CD4-positive, CD25-positive, alpha-beta regulatory T cell (primary cell): ENCODE measurements at places on chromosomes 7 and 10. TPM values are rescaled to one million over a fixed set of nuclear protein-coding genes. Genes with fewer than 3 reads are reported as not detected.

DNA sequence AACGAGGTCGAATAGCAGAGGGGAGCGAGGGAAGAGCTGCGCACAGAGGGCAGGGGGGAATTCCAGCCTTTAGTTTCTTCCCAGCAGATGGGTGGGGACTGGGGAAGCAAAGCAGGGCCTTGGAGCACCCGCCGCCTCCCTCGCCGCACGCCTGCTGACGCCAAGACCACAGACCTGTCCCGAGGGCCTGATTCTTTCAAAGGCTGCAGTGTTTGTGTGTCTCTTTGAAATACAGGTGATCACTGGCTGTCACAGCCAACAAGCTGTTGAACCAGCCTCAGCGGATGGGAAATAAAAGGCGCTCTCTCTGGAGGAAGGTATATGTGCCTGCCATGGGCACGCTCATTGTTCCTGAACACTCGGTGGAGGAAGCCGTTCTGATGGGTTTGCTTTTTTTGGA lies 119.3 kb downstream of the FAM53B start:
- DNase-seq, result no peak
- no peak overlapping the region for H3K4me3 ChIP-seq
- H3K27ac ChIP-seq, result no peak overlapping the region
- H3K27me3 ChIP-seq, result no peaks in the 10 kb centered on the region
- peaks cover 21% of the 10 kb centered on the region for H3K36me3 ChIP-seq

- H3K4me3 ChIP-seq, result no peak overlapping the region
- peak overlapping the region; percentile 50 for H3K27ac ChIP-seq
- no peaks in the 10 kb centered on the region for H3K36me3 ChIP-seq
- H3K4me1 ChIP-seq, result peaks cover 7% of the 10 kb centered on the region
- peak; percentile 54 for DNase-seq
- H3K27me3 ChIP-seq, result no peaks in the 10 kb centered on the region
These were observed 21.6 kb upstream of the LIMK1 start for GRCh38 chr7:74061840-74062539.

DNA sequence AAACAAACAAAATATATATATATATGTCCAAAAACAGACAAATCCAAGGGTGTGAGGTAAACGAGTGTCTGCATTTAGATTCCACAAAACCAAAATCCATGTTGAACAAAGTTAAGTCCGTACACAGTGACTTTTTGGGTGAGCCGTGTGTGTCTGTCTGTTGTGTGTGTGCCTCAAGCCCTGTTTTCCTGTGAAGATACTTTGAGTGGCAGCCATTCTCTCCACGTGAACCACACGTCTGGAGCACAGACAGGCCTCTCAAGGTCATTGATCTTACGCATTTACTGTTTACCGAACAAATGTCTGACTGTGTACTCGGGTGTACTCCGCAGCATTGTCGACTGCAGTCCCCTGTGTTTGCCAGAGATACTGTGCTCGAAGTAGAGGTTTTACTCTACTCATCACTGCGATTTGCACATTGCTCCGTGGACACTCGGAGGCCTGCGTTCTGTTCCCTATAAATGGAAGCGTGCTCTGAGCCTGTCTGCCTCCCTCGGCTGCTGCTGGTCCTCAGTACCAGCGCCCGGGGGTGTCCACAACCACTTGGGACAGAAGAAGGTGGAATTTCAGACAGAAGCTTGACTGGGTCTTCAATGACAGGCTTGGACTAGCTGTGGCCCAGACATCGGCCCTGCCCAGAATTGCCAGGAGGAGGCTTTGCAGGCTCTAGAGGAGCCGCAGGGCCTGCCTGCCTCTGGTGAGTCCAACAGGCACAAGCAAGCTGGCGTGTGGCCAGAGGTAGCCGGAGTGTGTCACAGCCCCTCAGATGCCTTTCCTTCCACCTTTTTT lies 22.1 kb downstream of the CYP17A1 start:
- H3K36me3 ChIP-seq, result peaks cover 55% of the 10 kb centered on the region
- no peaks in the 10 kb centered on the region for H3K4me1 ChIP-seq
- H3K4me3 ChIP-seq, result no peak overlapping the region
- no peaks in the 10 kb centered on the region for H3K27me3 ChIP-seq
- DNase-seq, result no peak
- H3K27ac ChIP-seq, result no peak overlapping the region

- H3K4me3 ChIP-seq, result no peak overlapping the region
- DNase-seq, result no peak
- H3K36me3 ChIP-seq, result no peaks in the 10 kb centered on the region
- no peaks in the 10 kb centered on the region for H3K27me3 ChIP-seq
- H3K4me1 ChIP-seq, result no peaks in the 10 kb centered on the region
- no peak overlapping the region for H3K27ac ChIP-seq
These were observed 445.7 kb downstream of the ADRA2A start for GRCh38 chr10:111522551-111522950.

DNA sequence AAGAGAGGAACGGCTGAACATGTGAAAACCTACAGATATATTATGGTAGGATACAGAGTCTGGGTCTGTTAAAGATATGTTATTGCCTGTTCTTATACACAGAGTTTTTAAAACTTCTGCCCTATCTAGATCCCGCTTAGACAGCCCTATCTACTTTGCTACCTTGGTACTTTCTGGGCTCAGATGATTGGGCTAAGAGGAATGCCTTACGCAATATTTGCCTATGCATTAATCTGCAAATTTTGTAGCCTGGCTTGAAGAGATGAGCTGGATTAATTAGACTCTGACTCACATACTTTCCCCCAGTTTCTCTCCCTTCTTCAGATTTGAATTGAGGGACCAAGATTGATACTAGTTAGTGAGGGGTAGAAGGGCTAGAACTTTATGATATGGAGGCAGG lies 33.6 kb upstream of the A1CF start:
- no peak for DNase-seq
- H3K27ac ChIP-seq, result no peak overlapping the region
- no peaks in the 10 kb centered on the region for H3K4me1 ChIP-seq
- no peaks in the 10 kb centered on the region for H3K36me3 ChIP-seq
- H3K4me3 ChIP-seq, result no peak overlapping the region

GRCh38 chr10:99292159-99292558 lies 37.0 kb upstream of the CNNM1 start:
- no peaks in the 10 kb centered on the region for H3K27me3 ChIP-seq
- DNase-seq, result no peak
- no peaks in the 10 kb centered on the region for H3K36me3 ChIP-seq
- no peak overlapping the region for H3K27ac ChIP-seq
- H3K4me1 ChIP-seq, result no peaks in the 10 kb centered on the region

- peaks cover 57% of the 10 kb centered on the region for H3K4me1 ChIP-seq
- peaks cover 7% of the 10 kb centered on the region for H3K36me3 ChIP-seq
- no peaks in the 10 kb centered on the region for H3K27me3 ChIP-seq
- DNase-seq, result no peak
- H3K4me3 ChIP-seq, result peak overlapping the region; percentile 79
- no peak overlapping the region for H3K27ac ChIP-seq
These were observed 44.6 kb downstream of the UBE2H start for GRCh38 chr7:129908181-129908580.

DNA sequence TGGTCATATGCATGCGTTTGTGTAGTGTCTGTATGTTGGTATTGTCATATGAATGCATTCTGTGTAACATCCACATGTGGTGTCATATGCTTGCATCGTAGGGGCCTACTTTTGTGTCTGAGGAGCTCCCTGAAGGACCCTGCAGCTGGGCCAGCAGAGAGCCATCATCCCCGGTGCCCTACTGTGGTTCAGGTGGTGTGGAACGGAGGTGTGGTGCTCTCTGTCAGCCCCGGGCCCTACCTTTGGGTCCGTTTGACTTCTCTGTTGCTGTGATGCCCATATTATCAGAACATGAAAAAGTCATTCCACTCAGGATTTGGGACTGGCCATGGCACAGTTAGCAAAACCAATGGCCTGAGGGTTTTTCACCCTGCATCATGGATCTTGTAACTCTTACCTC lies 217.9 kb downstream of the ADARB2 start:
- H3K4me1 ChIP-seq, result no peaks in the 10 kb centered on the region
- no peak overlapping the region for H3K4me3 ChIP-seq
- no peak for DNase-seq
- no peak overlapping the region for H3K27ac ChIP-seq

- no peak overlapping the region for H3K27ac ChIP-seq
- H3K27me3 ChIP-seq, result no peaks in the 10 kb centered on the region
- H3K4me3 ChIP-seq, result no peak overlapping the region
These were observed 11.4 kb downstream of the PWWP2B start for GRCh38 chr10:132408367-132408781.

DNA sequence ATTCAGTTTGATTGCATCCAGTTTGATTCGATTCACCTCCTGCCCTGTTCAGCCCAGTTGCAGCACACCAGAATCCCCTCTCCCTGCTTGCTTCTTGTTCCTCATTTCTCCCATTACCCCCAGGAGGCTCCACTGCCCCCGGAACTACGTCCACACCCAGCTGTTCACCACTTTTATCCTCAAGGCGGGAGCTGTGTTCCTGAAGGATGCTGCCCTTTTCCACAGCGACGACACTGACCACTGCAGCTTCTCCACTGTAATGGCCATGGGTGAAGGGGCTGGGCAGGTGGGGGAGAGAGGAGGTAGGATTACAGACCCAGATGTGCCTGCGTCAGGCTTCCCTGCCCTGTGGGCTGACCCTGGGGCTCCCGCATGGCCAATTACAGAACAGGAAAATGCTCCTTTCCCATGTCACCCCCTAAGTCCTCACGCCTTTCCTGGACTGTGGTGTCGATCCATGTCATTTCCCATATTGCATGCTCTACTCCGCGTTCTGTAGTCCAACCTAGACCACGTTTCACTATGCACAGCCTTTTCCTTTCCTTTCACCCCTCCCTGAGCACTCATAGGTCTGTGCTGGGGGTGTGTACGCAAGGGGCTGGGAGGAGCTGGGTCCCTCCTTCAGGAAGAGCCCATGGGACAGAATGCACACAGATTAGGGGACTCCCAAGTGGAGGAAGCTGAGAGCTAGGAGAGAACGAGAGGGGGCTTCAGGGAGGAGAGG lies 8.2 kb downstream of the GHRHR start:
- DNase-seq, result no peak
- no peak overlapping the region for H3K27ac ChIP-seq
- peaks cover 5% of the 10 kb centered on the region for H3K4me1 ChIP-seq
- no peaks in the 10 kb centered on the region for H3K36me3 ChIP-seq

- no peaks in the 10 kb centered on the region for H3K36me3 ChIP-seq
- no peak overlapping the region for H3K4me3 ChIP-seq
- no peak overlapping the region for H3K27ac ChIP-seq
- H3K4me1 ChIP-seq, result no peaks in the 10 kb centered on the region
- H3K27me3 ChIP-seq, result no peaks in the 10 kb centered on the region
These were observed 70.6 kb downstream of the FGFR2 start for GRCh38 chr10:121527690-121528089.

DNA sequence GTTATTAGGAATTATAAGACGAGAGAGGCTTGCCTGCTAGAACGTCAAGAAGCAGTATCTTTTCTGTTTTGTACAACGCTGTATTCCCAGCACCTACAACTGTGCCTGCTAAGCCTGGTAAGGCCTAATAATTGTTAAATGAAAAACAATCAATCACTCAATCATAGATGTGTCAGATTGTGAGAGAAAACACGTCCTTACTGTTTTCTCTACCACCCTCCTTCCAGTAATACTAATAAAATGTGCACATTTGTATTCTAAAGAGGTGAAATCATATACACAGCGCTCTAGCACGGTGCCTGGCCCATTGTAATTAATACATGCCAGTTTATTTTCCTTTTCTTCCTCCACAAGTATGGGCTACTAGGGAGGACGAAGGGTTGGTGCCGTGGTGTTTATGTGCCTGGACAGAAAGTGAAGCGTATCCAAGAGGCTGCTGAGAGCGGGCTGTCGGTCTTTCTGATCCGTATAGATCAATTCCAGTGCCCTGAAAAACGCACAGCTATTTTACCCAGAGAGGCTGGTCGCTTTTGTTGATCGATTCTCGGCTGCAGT lies 1.5 kb upstream of the AUTS2 start:
- no peak for DNase-seq
- H3K4me1 ChIP-seq, result peaks cover 18% of the 10 kb centered on the region
- H3K36me3 ChIP-seq, result no peaks in the 10 kb centered on the region
- peaks cover 23% of the 10 kb centered on the region for H3K27me3 ChIP-seq

DNA sequence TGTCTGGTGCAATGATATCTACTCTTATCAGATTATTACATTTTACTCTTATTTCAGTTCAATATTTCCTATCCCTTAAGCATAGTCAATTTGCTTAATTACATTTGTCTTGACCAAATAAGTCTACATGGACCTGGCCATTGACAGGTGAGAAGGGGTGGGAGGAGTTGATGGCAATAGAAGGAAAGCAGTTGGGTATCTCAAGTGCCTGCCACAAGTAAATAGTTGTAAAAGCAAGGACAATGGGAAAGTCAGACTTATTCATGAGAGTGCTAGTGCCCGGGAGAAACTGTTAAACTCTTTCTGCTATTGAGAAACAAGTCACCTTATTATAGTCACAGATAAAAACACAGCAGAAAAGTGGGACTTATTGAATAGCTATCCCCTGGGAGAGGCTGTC lies 32.4 kb upstream of the HGF start:
- H3K4me3 ChIP-seq, result no peak overlapping the region
- H3K36me3 ChIP-seq, result no peaks in the 10 kb centered on the region
- no peak for DNase-seq
- H3K27ac ChIP-seq, result no peak overlapping the region

DNA sequence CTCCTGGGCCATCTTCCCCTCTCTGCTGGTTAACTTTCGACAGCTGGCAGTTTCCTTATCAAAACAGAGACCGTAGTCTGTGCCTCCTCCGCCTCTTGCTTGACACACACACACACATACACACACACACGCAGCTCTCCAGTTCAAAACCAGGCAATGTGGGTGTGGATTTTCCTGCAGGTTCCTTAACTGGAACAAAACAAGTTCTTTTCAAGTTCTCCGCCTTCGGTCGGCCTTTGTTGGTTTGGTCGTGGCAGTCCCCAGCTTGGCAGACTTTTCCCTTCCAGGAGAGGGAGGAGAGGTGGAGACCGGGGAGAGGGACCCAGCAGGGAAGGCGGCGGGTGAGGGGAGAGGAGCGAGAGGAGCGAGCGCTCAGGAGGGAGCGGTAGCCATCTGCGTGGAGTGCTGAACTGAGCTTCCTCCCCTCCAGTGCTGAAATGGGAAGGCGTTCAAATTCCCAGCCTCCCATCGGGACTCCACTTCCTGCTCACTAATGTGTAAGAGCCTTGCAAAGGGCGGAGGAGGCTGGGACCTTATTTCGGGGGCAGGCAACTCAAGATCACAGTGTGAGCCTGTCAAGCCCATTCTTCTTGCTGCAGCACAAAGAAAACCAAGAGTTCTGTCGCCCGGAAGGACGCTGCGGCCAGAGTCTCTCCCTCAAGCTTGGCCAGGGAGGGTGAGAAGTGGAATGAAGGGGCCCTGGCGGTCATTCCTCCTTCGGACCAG lies 120.6 kb downstream of the PRPF18 start:
- H3K27me3 ChIP-seq, result peaks cover 3% of the 10 kb centered on the region
- H3K27ac ChIP-seq, result no peak overlapping the region
- peak overlapping the region; percentile 7 for H3K4me3 ChIP-seq

Gene ENKUR
- not detected for polyA plus RNA-seq

Gene IDI2
- not detected for polyA plus RNA-seq

Gene NPFFR1
- polyA plus RNA-seq, result not detected

Gene PSD
- 2.6 TPM for polyA plus RNA-seq

Gene OR6V1
- not detected for polyA plus RNA-seq
